ENCODE measurements at places on chromosomes 2 and 18. TPM values are rescaled to one million over a fixed set of nuclear protein-coding genes. Genes with fewer than 3 reads are reported as not detected.
A peak's percentile ranks its signal among the peaks of the same experiment; 100 is the strongest.

Gene LCT
- total RNA-seq = 0.58 TPM

Gene CDH2
- 21.9 TPM for total RNA-seq

Gene NGEF
- 7.6 TPM for total RNA-seq

GRCh38 chr2:169676357-169676756 is 17.8 kb downstream of the CFAP210 start:
- DNase-seq = no peak

Gene UGT1A5
- total RNA-seq = 13.0 TPM

- no peak for DNase-seq
- H3K27ac ChIP-seq = no peak overlapping the region
- H3K4me3 ChIP-seq = no peak overlapping the region
- no peaks in the 10 kb centered on the region for H3K27me3 ChIP-seq
- H3K36me3 ChIP-seq = no peaks in the 10 kb centered on the region
These were observed 186.4 kb upstream of the COL3A1 start for GRCh38 chr2:188787658-188788240.

- no peaks in the 10 kb centered on the region for H3K27me3 ChIP-seq
- no peak overlapping the region for H3K4me3 ChIP-seq
- H3K36me3 ChIP-seq = no peaks in the 10 kb centered on the region
- H3K27ac ChIP-seq = no peak overlapping the region
- no peak for DNase-seq
These were observed 195.6 kb downstream of the AGAP1 start for GRCh38 chr2:235689427-235689853.

DNA sequence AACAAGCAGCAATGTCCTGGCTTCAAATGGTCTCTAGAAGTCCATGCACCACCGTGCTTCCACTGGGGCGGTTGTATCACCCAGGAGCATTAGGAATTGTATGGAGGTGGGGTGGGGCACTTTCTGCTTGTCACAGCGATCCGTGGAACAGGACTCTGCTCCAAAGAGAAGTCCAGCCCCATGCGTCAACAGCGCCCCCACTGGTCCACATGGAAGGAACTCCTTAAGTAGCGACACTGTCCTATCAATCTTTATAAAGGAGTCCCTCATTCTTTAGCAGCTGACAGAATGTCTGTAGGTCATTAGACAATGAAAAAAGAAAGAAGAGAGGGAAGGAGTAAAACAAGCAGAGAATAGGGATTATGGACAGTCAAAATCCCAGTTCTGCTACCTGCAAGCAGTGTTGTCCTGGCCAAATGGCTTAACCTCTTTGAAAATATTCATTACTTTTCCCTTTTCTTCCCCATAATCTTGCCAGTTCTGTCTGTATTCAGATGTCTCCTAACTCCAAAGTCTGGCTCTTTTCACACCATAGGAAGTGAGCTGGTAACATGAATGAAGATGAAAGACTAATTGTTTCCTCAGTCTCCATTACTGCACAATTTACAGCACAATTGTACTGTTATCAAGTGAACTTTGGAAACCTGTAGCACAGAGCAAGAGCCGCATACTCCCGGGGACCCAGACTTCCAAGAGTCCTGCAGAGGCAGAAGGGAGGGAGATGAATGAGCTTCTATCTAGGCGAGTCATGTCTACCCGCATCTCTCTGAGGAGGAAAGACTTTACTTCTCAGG is 9.9 kb downstream of the NFE2L2 start:
- H3K4me3 ChIP-seq = no peak overlapping the region
- DNase-seq = peak; percentile 67
- H3K27ac ChIP-seq = peak overlapping the region; percentile 36
- H3K36me3 ChIP-seq = no peaks in the 10 kb centered on the region
- H3K27me3 ChIP-seq = no peaks in the 10 kb centered on the region

DNA sequence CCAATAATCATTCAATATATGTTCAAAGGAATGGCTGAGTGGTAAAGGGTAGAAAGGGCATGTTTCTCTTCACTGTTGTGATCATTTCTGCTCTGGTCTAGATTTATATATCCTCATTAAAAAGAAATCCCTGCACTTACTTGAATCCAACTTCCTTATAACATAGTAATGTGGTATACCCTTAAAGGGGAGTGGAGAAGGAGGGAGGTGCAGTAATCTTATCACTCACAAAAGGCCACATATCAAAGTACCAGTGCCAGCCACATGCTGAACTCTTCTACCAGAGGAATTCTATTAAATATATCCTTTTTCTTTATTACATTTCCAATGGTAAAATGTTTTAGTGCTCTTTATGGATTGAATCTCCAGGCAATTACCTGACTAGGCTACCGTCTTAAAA is 3.3 kb downstream of the KATNAL2 start:
- no peak overlapping the region for H3K4me3 ChIP-seq
- H3K27me3 ChIP-seq = no peaks in the 10 kb centered on the region
- no peaks in the 10 kb centered on the region for H3K36me3 ChIP-seq
- no peak for DNase-seq
- no peak overlapping the region for H3K27ac ChIP-seq

Gene NTSR2
- not detected for total RNA-seq

Gene ITPRIPL1
- total RNA-seq = 3.9 TPM

Gene CCL20
- 14.6 TPM for total RNA-seq

DNA sequence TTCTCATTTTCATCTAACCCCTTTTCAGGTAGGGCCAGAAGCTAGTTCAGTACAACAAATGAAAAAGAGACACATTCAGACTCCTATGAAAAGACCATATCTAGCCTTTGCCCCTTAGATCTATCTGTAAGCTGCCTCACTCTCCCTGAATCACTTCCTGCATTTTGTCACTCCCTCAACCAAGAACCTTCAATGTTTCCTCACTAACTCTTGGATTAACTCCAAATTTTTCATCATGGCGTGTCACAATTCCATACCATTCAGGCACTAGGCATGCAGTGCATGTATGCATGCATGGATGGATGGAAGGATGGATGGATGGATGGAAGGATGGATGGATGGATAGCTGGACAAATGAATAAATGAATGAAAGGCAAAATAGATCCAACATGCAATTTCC is 356.9 kb downstream of the TNS1 start:
- no peak overlapping the region for H3K27ac ChIP-seq
- H3K36me3 ChIP-seq = no peaks in the 10 kb centered on the region
- H3K4me3 ChIP-seq = no peak overlapping the region
- H3K4me1 ChIP-seq = no peaks in the 10 kb centered on the region
- no peaks in the 10 kb centered on the region for H3K27me3 ChIP-seq

- DNase-seq = peak; percentile 7
- no peaks in the 10 kb centered on the region for H3K27me3 ChIP-seq
- peaks cover 15% of the 10 kb centered on the region for H3K4me1 ChIP-seq
- H3K36me3 ChIP-seq = no peaks in the 10 kb centered on the region
- H3K27ac ChIP-seq = no peak overlapping the region
These were observed 4.2 kb upstream of the ROCK1 start for GRCh38 chr18:21115519-21116411.

DNA sequence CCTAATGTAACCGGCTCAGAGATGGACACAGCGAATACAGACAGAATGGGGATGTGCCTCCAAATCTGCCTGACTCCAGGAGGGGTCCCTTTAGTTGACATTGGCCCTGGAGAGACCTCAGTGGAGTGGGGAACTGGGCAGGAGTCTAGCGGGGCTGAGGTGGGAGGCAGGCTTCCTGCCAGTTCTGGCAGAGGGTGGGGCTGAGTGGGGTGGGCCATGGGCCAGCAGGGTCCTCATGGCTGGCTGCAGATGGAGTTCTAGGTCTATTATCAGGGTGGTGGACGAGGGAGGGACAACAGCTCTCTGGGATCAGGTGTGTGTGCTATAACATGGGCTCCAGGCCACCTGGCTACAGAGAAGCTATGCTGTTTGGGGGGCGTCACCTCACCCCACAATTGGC is 21.1 kb downstream of the PROC start:
- no peaks in the 10 kb centered on the region for H3K27me3 ChIP-seq
- H3K4me1 ChIP-seq = peaks cover 18% of the 10 kb centered on the region
- no peak overlapping the region for H3K4me3 ChIP-seq
- H3K36me3 ChIP-seq = no peaks in the 10 kb centered on the region
- H3K27ac ChIP-seq = no peak overlapping the region

Gene COLEC12
- 8.0 TPM for total RNA-seq

DNA sequence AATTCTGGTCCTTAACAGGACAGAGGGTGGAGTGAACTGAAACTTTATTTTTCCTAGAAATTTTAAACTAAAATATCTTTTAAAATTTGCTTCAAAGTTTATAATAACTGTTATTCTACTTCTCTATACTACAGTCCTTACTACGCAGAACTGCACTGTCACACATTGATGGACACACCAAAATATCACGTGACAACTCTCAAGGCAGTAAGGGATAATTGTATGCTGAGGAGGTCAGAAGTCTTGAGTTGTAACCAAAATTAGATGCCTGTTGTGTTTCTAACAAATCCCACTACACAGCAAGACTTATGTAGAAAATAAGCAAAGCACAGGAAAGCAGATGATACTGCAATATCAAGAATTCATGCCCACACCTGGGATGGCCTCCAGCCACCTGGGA is 76.3 kb downstream of the CHST9 start:
- no peaks in the 10 kb centered on the region for H3K4me1 ChIP-seq
- no peaks in the 10 kb centered on the region for H3K36me3 ChIP-seq
- no peak for DNase-seq
- no peaks in the 10 kb centered on the region for H3K27me3 ChIP-seq
- no peak overlapping the region for H3K4me3 ChIP-seq
- no peak overlapping the region for H3K27ac ChIP-seq

Gene GYPC
- 47.3 TPM for total RNA-seq

GRCh38 chr2:23073671-23074070 is 311.3 kb upstream of the KLHL29 start:
- H3K4me1 ChIP-seq = no peaks in the 10 kb centered on the region
- no peak overlapping the region for H3K4me3 ChIP-seq
- no peaks in the 10 kb centered on the region for H3K27me3 ChIP-seq
- H3K27ac ChIP-seq = no peak overlapping the region
- no peaks in the 10 kb centered on the region for H3K36me3 ChIP-seq

Gene TGOLN2
- total RNA-seq = 104 TPM
